H54 (cell line): ENCODE measurements at places on chromosomes 2 and 18.

DNA sequence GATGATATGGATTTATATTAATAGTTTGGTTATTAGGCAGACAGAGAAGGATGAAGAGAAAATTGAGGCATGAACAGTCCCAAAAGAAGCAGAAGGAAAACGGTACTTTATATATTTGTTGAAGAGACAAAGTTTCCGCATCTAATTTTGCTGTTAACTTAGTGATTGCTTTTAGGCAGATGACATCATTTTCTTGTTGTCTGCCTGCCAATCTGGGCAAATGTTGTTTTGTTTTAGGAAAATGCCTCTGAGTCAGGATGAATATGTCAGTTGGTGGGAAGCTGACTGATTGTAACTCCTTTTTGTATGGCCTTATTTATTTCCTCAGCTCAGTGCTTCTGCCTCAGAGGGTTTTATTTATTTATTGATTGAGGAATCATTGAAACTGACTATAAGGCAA lies 52.5 kb upstream of the CAVIN2 start:
- DNase-seq: no peak

- no peak for DNase-seq
These were observed 56.1 kb upstream of the NFE2L2 start for GRCh38 chr2:177320596-177320995.

GRCh38 chr2:14781142-14781541 lies 148.6 kb downstream of the LRATD1 start:
- no peak for DNase-seq

DNA sequence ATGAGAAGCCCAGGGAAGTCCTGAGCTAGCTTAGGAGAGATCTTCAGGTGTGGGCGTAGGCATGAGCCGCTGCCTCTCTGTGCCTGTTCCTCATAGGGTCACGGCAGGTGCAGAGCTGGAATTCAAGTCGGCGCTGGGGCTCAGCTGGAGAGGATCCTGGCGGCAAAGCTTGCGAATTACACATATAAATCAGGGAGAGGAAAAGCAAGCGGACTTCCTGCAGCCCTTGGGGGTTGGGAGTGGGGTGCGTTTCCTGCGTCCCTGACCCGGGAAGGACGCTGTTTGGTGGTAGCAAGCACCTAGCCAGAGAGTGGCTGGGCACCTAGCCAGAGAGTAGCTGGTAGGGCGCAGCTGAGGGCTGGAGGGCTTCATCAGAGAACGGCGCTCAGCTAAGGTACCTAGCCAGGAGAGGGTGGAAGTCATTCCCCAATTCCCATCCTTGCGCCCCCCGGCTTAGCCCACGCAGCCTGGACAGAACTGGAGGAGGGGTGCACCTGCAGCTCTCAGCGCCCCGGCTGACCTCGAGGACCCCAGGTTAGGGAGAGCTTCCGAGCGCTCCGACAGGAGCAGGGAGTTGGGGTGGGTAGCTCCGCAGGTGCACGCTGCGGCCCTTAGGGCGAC lies 459 bp upstream of the EFR3B start:
- peak; percentile 52 for DNase-seq

DNA sequence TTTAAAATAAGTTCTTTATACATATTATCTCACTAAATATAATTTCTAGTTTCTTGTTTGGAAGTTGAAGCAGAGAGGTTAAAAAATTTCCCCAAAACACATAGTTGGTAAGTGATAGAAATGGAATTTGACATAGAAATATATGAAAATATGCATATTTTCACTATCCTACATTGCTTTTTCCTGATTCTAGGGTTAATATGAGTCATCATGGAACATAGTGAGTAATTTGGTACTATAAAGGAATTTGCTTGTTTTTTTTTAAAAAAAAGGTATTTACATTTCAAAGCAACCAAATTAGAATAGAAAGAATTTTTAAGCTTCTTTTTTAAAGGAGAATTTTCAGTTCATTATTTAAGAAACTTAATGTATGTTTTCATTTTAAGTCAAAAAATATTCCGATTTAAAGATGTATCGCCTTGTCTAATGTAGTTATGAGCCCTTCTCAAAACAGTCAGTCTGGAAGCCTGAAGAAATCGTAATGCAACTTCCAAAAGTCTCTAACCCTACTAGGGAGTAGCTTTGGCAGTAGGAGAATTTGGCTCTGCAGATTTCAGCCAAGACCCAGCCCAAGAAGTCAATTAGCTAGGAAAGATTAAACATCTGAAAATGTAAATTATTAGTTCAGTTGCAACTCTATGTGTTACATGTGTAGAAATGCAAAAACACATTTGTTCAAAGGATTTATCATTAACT lies 147.3 kb downstream of the RDH14 start:
- DNase-seq: no peak

GRCh38 chr2:174573621-174574081 lies 24.0 kb downstream of the WIPF1 start:
- DNase-seq: no peak

DNA sequence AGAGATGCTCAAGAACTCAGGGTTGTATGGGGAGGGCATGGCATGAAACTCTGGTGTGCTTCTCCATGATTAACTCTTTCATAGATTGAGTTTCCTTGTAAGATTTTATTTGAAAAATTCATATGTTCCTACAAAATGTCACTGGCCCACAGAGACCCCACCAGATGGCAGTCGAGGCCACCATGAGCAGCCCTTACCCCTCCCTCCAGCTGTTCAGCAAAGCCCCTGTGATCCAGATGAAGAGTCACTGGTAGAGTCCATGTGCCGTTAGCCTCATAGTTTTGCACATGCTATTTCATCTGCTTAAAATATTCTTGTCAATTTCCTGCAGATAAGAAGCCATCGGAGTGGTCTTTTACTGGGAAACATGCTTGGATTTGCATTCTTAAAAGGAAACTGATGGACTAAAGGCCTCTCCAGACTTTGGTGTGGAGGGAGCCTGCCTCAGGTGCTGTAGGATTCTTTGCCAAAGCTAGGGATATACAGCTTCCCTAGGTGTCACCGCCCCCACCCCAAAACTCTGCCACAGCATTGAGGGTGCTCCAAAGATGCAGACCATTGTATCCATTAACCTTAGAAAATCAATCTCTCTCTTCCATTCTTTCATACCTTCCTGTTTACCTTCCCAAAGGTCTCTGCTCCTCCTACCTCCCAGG lies 18.8 kb downstream of the ZNF385B start:
- no peak for DNase-seq

- no peak for DNase-seq
These were observed 120.1 kb downstream of the LRP1B start for GRCh38 chr2:142010477-142011270.

- DNase-seq: no peak
These were observed 245.0 kb downstream of the PTGR3 start for GRCh38 chr18:74963820-74964446.

- no peak for DNase-seq
These were observed 24.1 kb upstream of the CHRNA1 start for GRCh38 chr2:174788291-174788929.

DNA sequence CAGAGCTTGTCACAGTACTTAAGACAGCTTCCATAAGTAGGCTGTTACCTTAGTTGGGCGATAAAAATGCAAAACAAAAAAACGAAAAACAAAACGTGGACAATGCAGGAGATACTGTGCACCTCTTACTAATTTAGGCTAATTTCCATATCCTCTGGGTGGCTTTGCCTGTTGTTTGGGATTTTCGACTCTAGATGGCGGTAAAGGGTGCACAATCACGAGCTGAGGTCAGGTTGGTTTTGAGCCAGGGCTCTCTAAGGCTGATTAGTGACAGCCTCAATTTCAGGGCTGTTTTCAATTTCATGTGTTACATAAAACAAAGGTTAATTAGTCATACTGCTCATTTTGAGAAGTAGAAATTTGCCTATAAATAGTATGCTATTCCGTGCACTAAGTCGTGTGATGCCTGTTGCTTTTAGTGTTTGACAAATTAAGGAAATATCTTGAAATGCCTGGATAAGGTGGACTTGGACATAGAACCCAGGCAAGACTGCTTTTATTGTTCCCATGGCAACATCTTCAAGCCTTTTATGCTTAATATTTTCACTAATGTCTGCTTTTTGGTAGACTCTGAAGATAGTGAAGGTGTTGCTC lies 493.1 kb downstream of the SOCS6 start:
- peak; percentile 6 for DNase-seq

GRCh38 chr2:223856584-223856983 lies 19.2 kb upstream of the AP1S3 start:
- DNase-seq: no peak

DNA sequence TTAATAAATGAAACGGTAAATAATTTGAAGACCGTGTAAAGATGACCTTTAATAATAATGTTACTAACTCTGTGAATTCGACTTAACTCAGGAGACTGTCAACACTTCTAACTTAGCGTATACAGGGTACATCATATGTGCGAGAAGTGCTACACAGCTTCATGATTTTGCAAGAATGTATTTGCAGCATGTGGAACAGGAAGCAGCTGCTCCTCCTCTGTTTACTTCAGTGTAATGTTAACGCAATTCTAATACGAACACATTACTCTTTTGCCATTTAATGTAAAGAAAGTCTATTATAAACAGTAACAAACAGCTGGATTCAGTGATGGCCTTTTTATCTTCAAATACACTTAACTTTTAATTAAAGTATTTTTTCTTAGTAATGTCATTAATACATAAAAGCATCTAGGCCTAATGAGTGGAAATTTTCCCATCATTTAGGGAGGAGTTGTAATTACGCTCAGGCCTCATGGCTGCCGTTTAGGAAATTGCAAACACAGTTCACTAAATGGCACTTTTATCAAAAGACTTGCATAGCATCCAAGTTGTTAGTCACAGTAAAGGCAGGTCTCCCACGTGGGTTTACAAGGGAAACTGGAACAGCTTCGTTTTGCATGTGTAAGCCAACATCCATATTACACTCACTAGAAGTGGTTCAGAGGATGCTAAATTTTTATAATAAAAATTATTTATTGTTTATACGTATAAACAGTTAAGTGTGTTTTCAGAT lies 635.7 kb downstream of the FBXO15 start:
- DNase-seq: no peak

DNA sequence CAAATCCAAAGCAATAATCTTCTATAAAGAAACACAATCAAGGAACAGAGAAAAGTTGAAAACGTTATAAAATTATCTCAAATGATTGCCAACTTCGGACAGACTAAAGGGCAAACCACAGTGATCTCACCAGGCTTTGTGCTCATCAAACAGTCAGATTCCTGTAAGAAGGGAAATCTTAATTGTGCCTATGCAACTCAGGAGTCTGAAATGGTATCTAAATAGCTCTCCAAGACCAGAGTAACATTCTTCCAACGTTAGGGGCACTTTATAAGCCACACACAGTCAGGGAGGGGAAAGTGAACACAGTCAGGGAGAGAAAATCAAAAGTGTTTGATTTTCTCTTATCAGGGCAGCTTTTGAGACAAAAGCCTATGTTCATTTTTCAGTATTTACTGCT lies 29.4 kb downstream of the PLEKHM3 start:
- no peak for DNase-seq

DNA sequence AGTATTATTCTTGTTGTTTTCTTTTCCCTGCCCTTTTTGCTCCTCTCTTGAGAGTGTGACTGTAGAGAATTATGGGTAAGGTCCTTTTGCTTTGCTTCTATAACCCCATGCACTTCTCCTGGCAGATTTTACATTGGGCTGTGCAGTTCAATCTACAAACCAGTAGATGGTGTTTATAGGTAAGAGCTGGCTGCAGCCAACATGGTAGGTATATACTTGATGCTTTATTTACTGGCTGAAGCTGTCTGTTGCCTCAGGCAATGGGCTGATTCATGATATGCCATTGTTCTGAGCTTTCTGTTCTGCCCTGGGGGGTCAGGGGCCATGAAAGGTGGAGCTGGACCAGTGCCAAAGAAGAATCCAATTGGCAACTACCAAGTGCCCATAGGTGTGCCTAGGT lies 48.3 kb upstream of the MYL1 start:
- DNase-seq: no peak

GRCh38 chr2:218736531-218736930 lies 25.9 kb downstream of the TTLL4 start:
- DNase-seq: no peak

DNA sequence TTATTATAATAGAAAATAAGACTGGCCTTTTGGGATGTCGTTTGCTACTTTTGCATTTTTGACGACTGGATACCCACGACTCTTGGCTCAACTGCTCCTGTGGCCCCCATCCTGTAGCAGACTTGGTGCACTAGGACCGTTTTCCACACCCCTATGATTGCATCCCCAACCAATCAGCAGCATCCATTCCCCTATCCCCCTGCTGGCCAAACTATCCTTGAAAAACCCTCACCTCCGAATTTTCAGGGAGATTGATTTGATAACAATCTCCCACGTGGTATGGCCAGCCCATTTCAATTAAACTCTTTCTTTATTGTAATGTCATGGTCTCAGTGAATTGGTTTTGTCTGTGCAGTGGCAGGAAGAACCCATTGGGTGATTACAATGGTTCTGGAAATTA lies 37.9 kb upstream of the TTR start:
- no peak for DNase-seq

DNA sequence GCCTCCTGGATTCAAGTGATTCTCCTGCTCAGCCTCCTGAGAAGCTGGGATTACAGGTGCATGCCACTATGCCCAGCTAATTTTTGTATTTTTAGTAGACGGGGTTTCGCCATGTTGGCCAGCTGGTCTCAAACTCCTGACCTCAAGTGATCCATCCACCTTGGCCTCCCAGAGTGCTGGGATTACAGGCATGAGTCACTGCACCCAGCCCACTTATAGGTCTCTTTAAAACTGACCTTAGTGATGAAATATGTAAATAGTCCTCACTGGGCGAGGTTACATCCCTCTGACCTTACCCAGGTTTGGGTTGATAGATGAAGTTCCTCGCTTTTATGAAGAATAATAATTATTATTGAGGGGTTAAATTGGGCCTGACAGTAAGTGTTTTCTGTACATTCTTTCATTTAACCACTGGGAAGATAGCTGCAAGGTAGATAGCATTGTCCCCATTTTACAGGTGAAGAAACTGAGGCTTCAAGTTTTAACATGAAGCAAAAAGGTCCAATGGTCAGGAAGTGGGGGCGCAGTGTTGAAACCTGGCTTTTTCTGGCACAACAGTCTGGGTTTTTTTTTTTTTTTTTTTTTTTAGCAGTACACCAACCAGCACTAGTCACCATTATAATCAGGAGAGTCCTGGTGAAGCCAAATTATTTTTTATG lies 174.8 kb upstream of the EPAS1 start:
- no peak for DNase-seq

- DNase-seq: no peak
These were observed 307.7 kb upstream of the CCDC68 start for GRCh38 chr18:55266981-55267380.

GRCh38 chr2:237706257-237706656 lies 78.9 kb downstream of the LRRFIP1 start:
- DNase-seq: no peak

- DNase-seq: no peak
These were observed 129.1 kb upstream of the DOCK10 start for GRCh38 chr2:225171350-225171749.

GRCh38 chr18:51867767-51868166 lies 472.2 kb upstream of the DCC start:
- no peak for DNase-seq

DNA sequence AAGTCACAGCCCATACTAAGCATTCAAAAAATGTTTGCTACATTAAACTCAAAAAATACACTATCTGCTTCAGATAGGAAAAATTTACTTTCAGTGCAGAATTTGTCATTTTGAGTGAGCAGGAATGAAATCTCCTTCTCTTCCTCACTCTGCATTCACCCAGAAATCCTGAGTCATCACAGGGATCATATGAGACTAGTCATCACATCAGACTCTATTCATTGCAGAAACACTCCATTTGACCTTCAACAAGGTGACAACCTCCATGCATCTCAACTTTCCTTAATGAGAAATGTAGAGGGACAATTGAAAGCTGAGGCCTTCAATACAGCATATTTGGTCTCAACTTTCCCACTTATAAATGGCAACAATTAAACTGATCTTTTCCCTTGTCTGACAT lies 130.4 kb upstream of the CYP26B1 start:
- peak; percentile 14 for DNase-seq
